RWPE1 (cell line): ENCODE measurements at places on chromosomes 12 and 14.

- DNase-seq = no peak
Measured at GRCh38 chr12:94123127-94123526, 25.2 kb upstream of the PLXNC1 start.

DNA sequence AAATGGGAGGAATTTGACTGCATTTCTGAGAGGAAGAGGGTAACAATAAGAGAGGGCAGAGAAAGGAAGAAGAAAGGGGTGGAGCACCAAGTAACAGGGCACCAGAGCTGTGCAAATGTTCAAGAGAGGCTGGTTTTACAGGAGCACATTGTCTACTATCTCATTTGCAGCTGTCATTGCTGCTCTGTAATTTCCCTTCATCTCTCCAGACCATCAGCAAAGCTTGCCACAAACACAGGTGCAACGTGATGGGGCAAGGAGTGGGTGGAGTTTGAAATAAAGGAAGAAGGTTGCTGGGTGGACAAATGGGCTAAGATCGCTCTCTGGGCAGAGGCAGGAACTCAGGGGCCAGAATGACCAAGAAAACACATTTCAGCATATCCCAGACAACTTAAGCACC lies 47.9 kb upstream of the PLEKHG6 start:
- DNase-seq = no peak

- DNase-seq = no peak
Measured at GRCh38 chr12:84506282-84506681, 406.3 kb downstream of the SLC6A15 start.

- DNase-seq = no peak
Measured at GRCh38 chr14:32813401-32813800, 125.3 kb upstream of the NPAS3 start.

DNA sequence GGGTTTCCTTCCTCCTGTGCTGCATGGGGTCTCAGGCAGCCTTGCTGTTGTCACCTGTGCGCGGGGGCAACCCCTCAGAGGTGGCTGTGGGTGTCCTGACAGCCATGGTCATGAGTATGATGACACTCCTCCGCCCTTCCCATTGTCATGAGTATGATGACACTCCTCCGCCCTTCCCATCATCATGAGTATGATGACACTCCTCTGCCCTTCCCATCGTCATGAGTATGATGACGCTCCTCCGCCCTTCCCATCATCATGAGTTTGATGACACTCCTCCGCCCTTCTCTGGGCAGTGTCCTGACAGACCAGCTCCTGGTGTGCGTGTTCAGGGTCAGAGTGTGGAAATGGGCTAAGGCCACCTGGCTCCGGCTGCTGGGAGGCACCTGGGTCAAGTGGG lies 40.0 kb downstream of the FBRSL1 start:
- DNase-seq = no peak

GRCh38 chr12:113469949-113470743 lies 1.5 kb downstream of the LHX5 start:
- no peak for DNase-seq

DNA sequence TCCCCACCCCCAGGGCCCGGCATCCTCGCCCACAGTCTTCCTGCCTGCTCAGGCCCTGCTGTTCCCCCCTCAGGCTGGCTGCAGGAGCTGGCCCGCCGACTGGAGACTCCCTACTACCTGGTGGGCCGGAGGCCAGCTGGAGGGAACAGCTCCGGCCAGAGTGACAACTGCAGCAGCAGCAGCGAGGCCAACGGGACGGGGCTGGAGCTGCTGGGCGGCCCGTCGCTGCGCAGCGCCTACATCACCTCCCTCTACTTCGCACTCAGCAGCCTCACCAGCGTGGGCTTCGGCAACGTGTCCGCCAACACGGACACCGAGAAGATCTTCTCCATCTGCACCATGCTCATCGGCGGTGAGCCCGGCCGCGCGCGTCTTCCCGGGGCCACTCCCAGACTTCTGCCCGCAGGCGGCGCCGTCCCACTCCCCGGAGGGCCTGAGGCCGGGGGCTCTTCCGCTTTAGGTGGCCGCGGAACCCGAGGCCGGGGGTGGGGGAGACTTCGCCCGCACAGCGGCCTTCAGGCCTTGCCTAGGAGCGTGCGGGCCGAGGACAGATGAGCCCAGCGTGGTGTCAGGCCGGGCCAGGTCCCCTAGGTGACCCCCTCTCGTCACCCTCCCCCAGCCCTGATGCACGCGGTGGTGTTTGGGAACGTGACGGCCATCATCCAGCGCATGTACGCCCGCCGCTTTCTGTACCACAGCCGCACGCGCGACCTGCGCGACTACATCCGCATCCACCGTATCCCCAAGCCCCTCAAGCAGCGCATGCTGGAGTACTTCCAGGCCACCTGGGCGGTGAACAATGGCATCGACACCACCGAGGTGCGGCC lies 10.2 kb downstream of the KCNH3 start:
- no peak for DNase-seq
